ENCODE measurements at places on chromosomes 6 and 20. TPM values are rescaled to one million over a fixed set of nuclear protein-coding genes. Genes with fewer than 3 reads are reported as not detected.

The LY6G5C gene
- total RNA-seq = 0.62 TPM

The OR14J1 gene
- total RNA-seq = not detected

The HNF4A gene
- total RNA-seq = 0.28 TPM

The RWDD2A gene
- total RNA-seq = 3.4 TPM

The TRIM31 gene
- total RNA-seq = not detected

The ZNF165 gene
- total RNA-seq = 4.2 TPM

The HLA-DPA1 gene
- 0.69 TPM for total RNA-seq

The COL9A3 gene
- total RNA-seq = 46.6 TPM

The SMPDL3A gene
- total RNA-seq = 1.8 TPM

The RNASET2 gene
- total RNA-seq = 9.7 TPM

The PIGT gene
- 108 TPM for total RNA-seq

The SIRPD gene
- not detected for total RNA-seq

The POPDC3 gene
- 29.2 TPM for total RNA-seq

The RNF182 gene
- 22.2 TPM for total RNA-seq

The OPRM1 gene
- not detected for total RNA-seq

The JAG1 gene
- 21.2 TPM for total RNA-seq

The TAP1 gene
- total RNA-seq = 74.7 TPM

The CST3 gene
- total RNA-seq = 158 TPM

The DHX35 gene
- 12.2 TPM for total RNA-seq

The WFDC10A gene
- not detected for total RNA-seq

The BLCAP gene
- total RNA-seq = 50.1 TPM

The RNF217 gene
- 37.7 TPM for total RNA-seq

The STX11 gene
- 3.2 TPM for total RNA-seq

The ADTRP gene
- not detected for total RNA-seq

The BMP2 gene
- 0.23 TPM for total RNA-seq

The MOXD1 gene
- total RNA-seq = 0.21 TPM

The SERPINB1 gene
- total RNA-seq = 40.8 TPM

The BPIFB1 gene
- 0.10 TPM for total RNA-seq

The CLIC1 gene
- 583 TPM for total RNA-seq

The ZSCAN31 gene
- 10.4 TPM for total RNA-seq

The ATRN gene
- 33.8 TPM for total RNA-seq

The GJA1 gene
- 3.8 TPM for total RNA-seq

The DEFB132 gene
- 0.10 TPM for total RNA-seq
